Mammary epithelial cell (primary cell): ENCODE measurements at places on chromosomes 6 and 20. TPM values are rescaled to one million over a fixed set of nuclear protein-coding genes. Genes with fewer than 3 reads are reported as not detected.

DNA sequence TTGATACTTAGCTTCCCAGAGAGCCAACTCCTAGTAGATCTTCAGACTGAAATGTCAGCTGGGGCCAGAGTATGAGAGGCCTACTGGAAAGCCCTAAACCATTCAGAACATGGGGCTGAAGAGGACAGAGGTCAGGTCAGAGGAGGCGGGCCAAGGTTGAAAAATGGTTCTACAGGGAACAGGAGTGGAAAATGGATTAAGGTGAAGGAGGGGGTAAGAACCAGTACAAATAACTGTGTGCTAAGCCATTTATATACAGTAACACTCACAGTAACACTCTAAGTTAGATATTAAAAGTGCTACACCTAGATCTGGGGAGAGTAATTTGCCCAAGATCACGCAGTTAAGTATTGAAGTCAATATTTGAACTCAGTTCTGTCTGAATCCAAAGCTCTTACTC is 313.2 kb upstream of the MAP3K7 start:
- no peak for DNase-seq

GRCh38 chr20:39751557-39752137 is 789.5 kb downstream of the DHX35 start:
- no peak for DNase-seq

DNA sequence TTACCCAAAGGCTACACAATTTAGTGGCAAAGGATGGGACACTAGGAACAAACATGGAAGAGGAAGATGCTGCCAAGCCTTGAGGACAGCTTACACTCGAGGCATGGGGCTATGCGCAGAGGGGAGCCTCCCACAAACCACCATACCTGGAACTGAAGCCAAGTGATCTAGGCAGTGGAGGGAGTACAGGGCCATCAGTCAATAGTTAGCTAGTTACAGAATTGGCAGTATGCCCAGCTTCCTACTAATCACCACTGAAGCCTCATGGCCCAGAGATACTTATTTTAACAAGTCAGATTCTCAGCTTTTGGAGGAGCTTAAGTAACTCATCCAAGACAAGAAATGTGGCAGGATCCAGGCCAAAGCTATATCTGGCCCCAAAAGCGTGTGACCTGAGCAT is 226.6 kb upstream of the MOCS1 start:
- DNase-seq, result peak; percentile 3

- no peak for DNase-seq
These were observed 19.1 kb downstream of the DOK5 start for GRCh38 chr20:54494303-54495006.

CCM2L gene
- not detected in 2 replicates for total RNA-seq

CCN2 gene
- 65.4 and 114 TPM in 2 replicates for total RNA-seq
